Osteoblast (primary cell): ENCODE measurements at places on chromosomes 6 and 20. TPM values are rescaled to one million over a fixed set of nuclear protein-coding genes. Genes with fewer than 3 reads are reported as not detected.
A peak's percentile ranks its signal among the peaks of the same experiment; 100 is the strongest.

The BPI gene
- total RNA-seq: under 0.01 TPM in 1 of 2 replicates, not detected in the other

The OOEP gene
- 0.36 and 0.59 TPM in 2 replicates for total RNA-seq

The SLC22A2 gene
- total RNA-seq: under 0.01 TPM in 2 replicates

The DLL1 gene
- total RNA-seq: 0.29 and 0.36 TPM in 2 replicates

GRCh38 chr6:38192487-38192886, 373.0 kb downstream of the ZFAND3 start:
- no peak for DNase-seq

DNA sequence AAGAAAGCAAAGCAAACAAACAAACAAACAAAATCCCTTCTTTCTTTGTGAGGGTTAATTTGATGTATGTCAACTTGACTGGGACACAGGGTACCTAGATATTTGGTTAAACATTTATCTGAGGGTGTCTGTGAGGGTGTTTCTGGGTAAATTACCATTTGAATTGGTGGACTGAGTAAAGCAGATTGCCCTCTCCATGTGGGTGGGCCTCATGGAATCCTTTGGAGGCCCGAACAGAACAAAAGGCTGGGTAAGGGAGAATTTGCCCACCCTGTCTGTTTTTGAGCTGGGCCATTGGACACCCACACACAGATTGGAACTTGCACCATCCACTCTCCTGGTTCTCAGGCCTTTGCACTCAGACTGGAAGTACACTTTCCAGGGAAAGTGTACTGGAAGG, 628.8 kb upstream of the CITED2 start:
- peak; percentile 6 for DNase-seq

- peak; percentile 62 for DNase-seq
These were observed 25.1 kb upstream of the TAF8 start for GRCh38 chr6:42025066-42025844.

- peak; percentile 96 for DNase-seq
These were observed 19.4 kb upstream of the TUBB2A start for GRCh38 chr6:3176562-3177355.

DNA sequence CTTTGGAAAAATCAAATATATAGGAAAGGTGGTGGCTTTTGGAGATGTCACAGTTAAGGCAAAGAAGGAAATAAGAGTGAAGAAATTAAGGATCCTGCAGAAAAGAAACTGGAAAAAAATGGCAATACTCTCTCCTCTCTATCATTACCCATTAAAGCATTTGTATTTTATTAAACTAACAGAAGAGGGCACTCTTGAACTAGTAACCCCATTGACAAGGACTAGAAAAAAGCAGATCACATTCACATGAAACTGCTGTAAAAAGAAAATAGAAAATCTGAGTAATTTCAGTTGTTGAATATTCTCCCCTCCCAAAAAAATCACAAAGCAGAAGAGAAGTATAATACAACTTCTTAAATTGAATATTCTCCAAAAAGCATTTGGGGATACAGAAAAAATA, 104.1 kb upstream of the SLC35B3 start:
- DNase-seq: peak; percentile 25

- DNase-seq: peak; percentile 81
These were observed 3.8 kb upstream of the HMGA1 start for GRCh38 chr6:34232901-34233300.

DNA sequence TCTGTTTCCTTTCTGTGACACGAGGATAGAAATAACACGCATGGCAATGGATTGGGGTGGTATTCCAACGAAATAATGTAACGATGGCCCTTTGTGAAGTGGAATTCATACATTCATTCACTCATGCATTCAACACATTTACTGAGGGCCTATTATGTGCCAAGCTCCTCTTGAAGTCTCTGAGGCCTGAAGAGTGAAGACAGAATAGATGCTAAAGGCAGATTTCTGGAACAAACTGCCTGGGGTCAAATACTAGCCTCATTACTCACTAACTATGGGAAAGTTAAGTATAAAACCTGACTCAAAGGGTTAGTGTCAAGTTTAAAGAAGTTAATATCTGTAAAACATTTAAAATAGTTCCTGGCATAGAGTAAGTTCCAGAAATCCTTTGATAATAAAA, 279.6 kb upstream of the SULF2 start:
- DNase-seq: peak; percentile 91

DNA sequence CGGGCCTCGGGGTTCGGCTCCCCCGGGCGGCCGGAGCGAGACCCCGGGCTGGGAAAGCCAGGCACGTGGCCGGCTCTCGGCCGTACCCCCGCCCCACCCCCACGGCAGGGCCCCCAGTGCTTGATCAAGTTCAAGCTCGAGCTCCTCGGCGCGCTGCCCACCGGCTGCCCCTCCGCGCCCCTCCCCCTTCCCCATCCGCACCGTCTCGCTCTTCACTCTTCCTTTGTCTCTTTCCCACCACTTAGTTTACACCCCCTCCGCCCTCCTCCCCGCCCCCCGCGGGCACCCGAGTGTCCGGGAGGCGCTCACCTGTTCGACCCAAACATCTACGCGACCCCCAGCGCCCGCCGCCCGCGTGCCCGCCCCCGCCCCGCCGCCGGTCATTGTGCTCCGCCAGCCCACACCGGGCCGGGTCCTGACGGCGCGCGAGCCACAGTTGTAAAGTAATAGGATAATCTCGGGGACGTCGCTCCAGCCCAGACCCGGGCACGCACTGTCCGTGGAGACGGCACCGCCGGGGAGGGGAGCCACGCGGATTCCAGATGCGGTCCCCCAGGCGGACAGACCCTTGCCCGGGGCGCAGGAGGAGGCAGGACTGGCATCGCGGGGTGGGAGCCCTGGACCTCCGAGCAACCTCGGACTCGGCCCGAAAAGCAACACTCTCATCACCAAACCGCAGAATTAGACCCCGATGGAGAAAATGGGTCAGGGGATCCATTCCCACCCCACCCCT, 100.7 kb downstream of the NOL4L start:
- DNase-seq: peak; percentile 83
